Activated CD4-positive, alpha-beta memory T cell treated with anti-CD3 and anti-CD28 coated beads, Interleukin-2, amount 10 ng/mL, durations not matched to agents 7 days and 5 days (primary cell): ENCODE measurements at places on chromosomes 7 and 10. TPM values are rescaled to one million over a fixed set of nuclear protein-coding genes. Genes with fewer than 3 reads are reported as not detected.

SEC61A2 gene
- 11.7 TPM for total RNA-seq

PCBD1 gene
- total RNA-seq = 37.2 TPM

MOGAT3 gene
- not detected for total RNA-seq

POLR3A gene
- 16.8 TPM for total RNA-seq

OR2A1 gene
- not detected for total RNA-seq

CCL26 gene
- not detected for total RNA-seq

CXCL12 gene
- total RNA-seq = not detected
